ENCODE measurements at places on chromosomes 6 and 20.
A peak's percentile ranks its signal among the peaks of the same experiment; 100 is the strongest.

DNA sequence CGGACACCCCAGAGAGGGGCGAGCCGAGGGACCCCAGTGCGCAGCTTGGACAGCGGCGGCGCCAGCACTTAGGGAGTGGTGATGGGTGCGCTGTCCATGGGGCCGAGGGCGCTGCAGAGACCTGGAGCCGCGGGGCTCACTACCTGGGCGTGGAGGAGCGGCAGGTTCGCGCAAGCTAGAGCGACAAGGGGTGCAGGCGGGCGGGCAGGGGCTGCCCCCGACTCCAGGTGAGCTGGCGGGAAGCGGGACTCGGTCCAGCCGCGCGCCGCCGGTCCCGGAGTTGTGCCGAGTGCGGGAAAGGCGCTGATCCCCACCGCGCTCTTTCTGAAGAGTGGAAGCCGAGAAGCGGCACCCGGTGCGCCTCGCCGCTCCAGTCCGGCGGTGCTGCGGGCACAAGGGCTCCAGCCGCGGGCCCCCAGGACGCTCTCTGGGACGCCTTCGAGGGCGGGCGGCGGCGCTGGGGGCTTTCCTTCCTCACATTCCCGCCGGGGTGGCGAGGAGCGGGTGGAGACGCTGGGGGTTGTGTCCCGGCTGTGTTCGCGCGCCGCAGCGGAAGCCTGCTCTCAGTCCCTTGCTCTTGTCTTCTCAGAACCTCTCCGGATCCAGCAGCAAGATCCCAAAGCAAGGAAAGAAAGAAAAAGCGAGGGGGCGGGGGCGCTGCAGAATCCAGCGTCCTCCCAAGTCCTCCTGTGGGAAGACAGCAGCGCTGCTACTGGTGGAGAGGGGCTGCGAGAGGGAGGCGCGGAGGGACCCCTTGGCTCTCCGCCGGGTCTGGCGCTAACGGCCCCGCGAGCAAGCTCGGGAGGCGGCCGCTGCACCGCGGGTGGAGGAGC is at the start of gene B3GAT2:
Gene B3GAT2 (minus strand): TSS at position 610 of the 833 bp plus-strand sequence. CDS start 631 bp downstream, outside the sequence.
- DNase-seq: peak; percentile 21

- DNase-seq: peak; percentile 33
Observed at GRCh38 chr20:23419995-23420901, 1.0 kb downstream of the NAPB start.

GRCh38 chr6:85449388-85449817 is 480 bp upstream of the NT5E start:
- peak; percentile 33 for DNase-seq

- DNase-seq: no peak
Observed at GRCh38 chr20:18055261-18055660, 2.5 kb downstream of the OVOL2 start.

- DNase-seq: no peak
Observed at GRCh38 chr6:24139080-24139479, 13.1 kb downstream of the NRSN1 start.

- no peak for DNase-seq
Observed at GRCh38 chr20:64049878-64050260, 430 bp upstream of the SOX18 start.

DNA sequence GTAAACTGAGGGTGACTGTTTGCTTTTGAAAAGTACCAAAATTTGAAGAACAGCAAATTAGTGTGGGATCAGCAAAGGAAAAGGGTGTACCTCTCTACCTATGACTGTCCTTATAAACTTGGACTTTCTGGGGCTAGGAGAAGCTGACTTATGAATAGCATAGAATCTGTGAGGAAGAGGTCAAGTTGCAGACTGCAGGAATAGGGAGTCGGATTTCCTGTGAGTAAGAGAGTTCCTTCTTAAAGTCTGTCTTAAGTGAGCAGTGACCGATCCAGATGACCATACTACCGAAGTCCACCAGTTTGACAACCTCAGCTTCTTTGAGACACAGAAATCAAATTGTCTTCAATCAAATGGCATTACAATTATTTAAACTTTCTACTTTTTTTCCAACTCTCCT is 708.7 kb downstream of the UTRN start:
- no peak for DNase-seq

DNA sequence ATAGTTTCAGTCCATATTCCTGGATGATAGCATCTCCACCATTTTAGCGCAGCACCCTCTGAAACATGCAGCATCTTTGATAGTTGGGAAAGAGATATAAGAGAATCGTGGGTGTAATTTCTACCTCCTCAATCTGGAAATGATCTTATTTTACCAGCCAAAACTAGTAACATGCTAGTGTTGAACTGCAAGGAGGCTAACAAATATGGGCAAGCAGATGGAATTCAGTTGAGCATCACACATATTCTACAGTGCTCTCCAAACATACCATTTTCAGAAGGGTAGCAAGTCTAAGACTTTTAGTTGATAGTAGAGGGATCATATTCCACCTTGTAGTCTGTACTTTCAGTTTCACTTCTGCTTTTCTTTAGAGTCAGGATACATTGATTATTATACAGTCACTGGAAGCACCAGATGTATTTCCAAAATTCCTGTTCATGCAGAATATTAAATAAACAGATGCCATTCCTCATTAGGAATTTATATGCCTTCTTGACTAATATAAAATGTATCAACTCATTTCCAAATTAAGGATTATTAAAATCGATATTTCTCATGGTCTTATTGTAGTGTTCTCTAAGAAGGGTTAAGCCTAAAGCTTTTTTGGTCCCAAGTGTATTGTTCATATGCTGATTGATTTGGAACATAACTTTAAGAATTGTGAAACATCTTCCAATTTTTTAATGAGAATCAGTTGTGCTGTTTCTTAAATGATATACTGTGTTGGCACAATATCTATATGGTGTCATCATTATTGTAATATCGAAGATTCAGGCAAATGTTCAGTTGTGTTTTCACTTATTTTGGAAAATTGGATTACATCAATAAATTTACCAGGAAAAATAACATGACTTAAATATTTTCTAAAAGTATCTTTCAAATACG is 362.0 kb downstream of the CENPW start:
- DNase-seq: no peak

GRCh38 chr20:4104842-4105241 is 89.5 kb upstream of the RNF24 start:
- DNase-seq: no peak

- no peak for DNase-seq
Observed at GRCh38 chr6:150169609-150170008, 26.8 kb downstream of the PPP1R14C start.

DNA sequence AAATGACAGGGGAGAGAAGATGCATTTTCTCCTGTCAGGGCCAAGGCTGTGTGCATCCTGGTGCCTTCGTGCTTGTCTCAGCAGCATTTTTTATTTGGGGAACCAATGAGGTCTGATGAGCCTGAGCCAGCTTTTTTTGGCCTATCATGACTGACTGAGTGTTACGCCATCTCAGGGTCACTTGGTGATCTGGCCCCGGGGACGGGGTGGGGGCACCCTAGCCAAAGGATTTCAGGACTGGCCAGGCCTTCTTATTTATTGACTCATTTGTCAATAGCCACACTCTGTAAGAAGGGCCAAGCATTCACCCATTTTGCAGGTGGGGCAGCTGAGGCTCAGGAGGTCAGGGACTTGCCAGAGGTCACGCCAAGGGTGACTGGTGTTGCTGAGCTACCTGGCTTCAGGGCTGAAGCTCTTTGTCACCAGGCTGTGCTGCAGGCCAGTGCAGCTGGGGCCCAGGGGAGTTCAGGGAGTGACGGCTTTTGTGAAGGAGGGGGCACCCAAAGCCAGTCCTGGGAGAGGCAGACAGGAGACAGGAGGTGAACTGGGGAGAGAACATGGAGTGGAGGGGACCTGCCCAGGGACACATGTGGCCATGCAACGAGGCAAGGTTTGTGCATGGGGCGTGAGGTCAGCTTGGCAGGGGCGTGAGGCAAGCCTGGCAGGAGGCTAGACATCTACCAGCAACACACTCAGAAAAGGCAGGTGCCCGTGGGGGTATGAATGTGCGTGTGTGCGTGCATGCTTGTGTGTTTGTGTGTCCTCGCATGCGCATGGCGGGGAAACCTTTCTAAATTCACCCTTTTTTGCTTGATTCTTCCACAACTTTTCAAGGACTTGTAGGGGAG is 31.1 kb downstream of the VSTM2L start:
- no peak for DNase-seq

DNA sequence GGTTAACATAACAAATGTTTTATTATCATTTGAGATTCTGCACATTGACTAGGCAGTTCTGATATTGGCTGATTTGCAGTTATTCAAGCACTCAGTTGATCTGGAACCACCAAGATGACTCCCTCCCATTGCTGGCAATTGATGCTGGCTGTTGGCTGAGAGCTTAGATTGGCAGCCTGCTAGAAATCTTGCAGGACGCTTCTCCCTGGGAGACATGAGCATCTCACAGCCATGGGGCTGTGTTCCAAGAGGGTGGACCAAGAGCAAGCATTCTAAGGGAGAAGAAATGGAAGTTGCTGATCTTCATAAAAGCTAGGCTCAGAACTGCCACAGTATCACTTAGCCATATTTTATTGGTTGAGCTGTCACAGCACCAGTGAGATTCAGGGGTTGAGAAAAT is 233.4 kb upstream of the ID4 start:
- no peak for DNase-seq

- no peak for DNase-seq
Observed at GRCh38 chr6:154218301-154218700, 138.3 kb downstream of the IPCEF1 start.

DNA sequence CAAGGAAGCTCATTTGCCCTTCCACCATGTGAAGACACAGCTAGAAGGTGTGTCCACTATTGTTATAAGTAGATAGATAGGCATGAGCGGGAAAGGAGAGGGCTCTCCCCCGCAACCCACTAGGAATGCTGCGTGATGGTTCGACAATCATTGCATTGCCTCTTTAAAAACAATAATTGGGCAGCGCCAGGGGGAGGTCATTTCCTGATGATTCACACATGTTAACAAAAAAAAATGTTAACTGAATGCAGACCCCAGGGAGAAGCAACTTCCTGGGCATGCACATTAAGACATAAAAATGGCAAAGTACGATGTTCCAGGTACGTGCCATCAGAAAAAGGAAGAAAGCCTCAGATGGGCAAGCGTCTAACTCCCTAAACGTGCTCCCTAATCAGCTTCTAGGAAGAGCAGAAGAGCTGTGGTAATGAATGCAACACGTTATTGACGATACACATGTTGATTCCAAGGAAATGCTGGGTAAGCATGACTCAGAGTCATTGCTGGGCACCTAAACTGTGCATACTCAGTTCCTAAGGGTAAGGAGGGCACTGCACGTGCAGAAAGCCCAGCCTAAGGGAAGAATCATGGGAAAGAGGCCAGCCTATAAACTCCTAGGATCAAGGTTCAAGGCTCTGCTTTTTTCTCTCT is 113.7 kb downstream of the FAM217A start:
- no peak for DNase-seq

GRCh38 chr6:83592770-83593394 is 80.5 kb downstream of the PRSS35 start:
- no peak for DNase-seq

GRCh38 chr6:158311193-158311592 is 1.1 kb upstream of the TULP4 start:
- no peak for DNase-seq

DNA sequence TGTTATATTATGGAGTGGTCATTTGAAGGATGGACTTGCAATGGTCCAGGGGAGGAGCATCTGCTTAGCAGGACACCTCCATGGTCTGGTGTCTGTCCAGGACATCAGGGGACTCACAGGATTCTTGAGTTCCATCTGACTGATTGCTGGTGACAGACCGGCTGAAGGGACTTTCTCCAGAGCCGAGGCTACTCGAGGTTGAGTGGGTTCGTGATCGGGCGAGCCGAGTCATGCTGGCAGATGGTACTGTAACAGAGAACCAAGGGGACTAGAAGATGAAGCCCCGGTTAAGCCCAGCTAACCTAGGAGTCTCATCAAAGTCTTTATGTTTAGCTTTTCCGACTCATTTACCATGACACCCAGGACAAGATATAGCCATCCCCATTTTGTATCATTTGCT is 7.5 kb upstream of the SLA2 start:
- no peak for DNase-seq

DNA sequence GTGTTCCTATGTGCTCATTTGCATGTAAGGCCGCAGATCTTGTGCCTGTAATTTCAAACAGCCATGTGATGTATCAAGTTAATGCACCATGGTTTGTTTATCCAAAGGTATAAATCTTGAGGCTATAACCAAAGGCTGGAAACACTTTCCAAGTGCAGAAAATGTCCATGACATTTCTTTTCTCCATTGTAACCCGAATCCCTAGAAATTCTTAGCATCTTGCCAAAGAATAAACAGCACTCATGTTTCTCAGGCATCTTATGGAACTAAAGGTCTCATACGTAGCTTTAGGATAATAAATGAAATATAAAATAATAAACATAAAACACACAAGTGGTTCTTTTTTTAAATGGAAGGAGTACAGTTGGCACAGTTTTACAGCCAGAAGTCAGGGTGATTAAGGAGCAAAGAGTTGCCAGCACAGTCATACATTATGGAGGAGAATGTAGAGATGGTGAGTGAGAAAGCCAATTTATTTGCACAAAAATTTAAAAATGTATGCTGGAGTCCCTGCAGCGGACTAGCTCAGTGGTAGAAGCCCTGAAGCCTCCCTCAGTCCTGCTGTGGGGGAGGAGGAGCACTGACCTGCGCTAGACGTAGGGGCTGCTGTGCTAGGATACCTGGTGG is 18.0 kb downstream of the CDH26 start:
- DNase-seq: no peak

DNA sequence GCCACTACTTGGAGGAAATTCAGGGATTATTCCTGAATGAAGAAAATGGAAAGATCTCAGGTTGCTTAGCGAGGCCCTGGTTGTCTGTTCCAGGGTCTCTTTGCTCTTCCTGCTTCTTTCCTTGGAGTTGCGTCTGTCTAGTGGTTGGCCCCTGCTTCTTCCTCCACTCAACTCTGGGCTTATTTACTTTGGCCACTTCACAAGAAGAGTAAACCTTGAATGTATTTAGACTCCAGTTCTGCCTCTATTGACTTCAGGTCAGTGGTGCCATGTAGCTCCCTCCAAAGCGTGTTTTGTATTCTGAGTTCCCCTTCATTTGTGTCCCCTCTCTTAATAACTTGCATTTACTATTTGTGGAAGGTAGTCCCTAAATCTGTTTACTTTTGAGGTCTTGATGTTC is 456.5 kb downstream of the UTRN start:
- no peak for DNase-seq

GRCh38 chr20:38304845-38305447 is 990 bp downstream of the BPI start:
- DNase-seq: peak; percentile 31

- no peak for DNase-seq
Observed at GRCh38 chr6:15885624-15886023, 222.8 kb upstream of the DTNBP1 start.

- DNase-seq: no peak
Observed at GRCh38 chr6:15412767-15413166, 166.9 kb downstream of the JARID2 start.

DNA sequence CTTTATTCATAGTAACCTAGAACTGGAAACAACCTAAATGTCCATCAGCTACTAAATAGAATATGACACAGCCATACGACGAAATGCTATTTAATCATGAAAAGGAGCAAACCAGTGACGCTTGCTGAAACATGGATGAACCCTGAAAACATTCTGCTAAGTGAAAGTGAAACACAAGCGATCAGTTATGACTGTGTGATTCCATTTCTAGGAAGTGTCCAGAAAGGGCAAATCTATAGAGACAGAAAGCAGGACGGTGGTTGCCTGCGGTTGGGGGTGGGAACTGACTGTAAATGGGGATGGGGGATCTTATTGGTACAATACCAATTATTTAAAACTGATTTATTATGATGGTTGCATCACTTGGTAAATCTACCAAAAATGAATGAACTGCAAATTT is 126.8 kb downstream of the IPCEF1 start:
- DNase-seq: no peak

- DNase-seq: no peak
Observed at GRCh38 chr20:49854190-49854875, 41.7 kb downstream of the SLC9A8 start.
